ENCODE measurements at places on chromosomes 7 and 10.

DNA sequence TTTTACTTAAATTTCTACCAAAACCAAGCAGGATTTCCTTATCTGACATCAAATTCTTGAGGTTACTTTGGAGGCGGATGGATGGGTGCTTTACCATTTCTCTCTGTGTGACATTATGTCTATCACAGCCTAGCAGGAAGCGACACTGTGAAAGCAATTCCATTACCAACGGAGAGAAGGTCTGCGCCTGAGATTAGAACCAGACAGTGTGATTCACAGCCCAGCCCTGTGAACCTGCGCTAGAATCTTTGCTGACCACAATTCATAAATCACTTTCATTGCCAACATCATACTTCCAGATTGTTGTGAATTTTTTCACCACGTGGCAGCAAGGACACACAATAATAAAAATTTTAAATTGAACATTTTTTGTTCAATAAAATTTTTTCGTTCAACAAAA, 126.5 kb downstream of the CUBN start:
- peak; percentile 83 for DNase-seq

DNA sequence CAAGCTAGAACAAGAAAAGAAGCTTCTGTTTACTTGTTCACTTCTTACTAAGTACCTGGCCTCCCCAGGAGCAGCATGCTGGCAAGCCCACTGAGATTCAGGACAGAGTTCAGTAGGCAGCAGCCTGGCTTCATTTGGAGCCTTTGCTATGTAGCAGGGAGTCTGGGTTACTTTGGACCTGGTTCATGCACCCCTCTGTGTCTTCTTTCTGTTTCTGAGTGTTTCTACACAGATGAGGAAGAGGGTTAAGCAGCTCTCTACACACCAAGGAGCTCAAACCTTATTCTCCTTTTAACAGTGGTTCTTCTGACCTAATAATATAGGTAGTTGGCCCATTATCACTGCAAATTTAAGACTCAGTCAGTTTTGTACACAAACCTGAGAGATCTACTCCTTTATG, 152.9 kb downstream of the ARID5B start:
- DNase-seq: no peak

GRCh38 chr10:60346661-60347060, 43.0 kb downstream of the ANK3 start:
- no peak for DNase-seq

DNA sequence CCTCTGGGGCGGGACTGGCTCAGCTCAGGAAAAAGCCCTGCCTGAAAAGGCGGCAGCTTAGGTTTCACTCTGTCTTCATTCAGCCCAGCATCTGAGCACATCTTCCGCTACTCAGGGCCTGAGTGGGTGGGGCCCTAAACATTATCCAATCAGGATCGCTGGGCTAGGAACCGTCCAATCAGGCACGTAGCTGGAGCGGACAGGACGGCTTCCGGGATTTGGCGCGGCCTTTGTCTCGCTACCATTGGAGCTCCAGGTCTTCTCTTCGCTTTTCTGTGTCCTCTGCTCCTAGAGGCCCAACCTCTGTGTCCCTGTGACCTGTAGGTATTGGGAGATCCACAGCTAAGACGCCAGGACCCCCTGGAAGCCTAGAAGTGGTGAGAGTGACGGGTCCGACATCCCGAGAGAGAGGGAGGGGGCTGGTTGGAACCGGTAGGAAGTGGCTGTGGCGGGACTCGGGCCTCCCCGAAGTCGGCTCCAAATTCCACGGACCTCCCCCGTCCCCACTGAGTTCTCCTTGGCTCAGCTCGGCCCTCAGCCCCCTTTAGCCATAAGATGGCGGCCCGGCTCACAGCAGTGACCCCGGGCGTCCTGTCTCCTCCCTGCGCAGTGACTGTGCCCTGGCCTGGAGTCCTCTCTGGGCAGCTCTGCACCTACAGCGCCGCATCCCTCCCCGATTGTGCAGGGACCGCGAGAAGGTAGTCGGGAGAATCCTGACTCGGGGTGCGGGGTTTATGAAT, 99.1 kb downstream of the ZNF680 start:
- DNase-seq: no peak

DNA sequence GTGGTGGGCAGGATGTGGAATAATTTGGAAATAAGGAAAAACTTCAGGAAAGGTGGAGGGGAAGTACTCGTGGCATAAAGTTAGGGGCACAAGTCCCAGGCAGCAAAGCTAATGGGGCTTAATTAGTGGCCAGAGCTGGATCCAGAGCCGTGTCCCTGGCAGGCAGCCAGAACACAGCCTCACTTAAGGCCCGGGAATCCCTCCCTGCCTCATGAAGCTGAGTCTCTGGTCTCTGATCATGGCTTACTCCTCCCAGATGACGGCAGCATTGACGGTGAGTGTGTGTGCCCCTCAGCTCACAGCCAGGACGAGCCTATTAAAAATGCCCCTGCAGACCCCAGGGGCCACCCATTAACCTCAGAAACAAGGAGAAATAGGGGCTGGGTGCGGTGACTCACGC, 48.2 kb upstream of the NPTX2 start:
- DNase-seq: no peak

DNA sequence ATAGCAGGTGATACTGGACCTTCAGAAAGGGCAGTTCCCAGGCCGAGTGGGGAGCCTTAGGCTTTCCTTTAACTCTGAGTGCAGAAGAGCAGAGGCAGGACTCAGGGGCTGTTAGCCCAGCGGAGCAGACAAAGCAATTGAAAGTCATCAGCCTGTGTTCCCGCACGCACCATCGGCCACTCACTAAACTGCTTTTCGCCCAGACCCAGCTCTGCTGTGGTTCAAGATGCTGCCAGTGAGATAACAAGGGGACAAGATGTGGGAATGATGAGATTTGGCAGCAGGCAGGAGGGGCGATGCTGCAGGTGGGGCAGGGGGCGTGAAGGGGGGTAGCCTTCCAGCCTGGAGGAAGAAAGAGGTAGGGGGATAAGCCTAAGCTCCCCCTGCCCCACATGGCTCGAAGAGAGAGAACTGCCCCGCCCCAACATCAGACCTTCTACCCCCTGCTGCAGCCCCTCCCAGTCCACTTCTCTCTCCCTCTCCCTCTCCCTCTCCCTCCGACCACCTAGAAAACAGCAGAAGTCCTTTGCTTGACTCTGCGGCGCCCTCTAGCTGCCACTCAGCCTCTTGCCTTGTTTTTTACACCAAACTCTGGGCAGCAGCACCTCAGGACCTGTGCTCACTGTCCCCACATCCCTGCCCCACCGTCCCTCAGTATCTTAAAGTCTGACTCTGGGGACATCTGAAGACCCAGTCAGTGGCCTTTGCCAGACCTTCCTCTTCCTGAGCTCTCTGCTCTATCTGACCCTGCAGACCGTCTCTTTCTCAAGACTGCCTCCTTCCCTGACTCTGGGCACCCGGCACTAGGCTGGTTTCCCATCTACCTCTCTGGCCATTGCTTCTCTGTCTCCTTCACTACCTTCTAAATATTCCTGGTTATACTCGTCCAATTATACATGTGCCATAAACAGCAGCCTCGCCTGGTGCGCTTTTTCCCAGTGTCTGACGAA, 110.5 kb downstream of the C10orf105 start:
- DNase-seq: peak; percentile 85

- DNase-seq: no peak
Observed at GRCh38 chr10:71158902-71159301, 53.5 kb upstream of the UNC5B start.

DNA sequence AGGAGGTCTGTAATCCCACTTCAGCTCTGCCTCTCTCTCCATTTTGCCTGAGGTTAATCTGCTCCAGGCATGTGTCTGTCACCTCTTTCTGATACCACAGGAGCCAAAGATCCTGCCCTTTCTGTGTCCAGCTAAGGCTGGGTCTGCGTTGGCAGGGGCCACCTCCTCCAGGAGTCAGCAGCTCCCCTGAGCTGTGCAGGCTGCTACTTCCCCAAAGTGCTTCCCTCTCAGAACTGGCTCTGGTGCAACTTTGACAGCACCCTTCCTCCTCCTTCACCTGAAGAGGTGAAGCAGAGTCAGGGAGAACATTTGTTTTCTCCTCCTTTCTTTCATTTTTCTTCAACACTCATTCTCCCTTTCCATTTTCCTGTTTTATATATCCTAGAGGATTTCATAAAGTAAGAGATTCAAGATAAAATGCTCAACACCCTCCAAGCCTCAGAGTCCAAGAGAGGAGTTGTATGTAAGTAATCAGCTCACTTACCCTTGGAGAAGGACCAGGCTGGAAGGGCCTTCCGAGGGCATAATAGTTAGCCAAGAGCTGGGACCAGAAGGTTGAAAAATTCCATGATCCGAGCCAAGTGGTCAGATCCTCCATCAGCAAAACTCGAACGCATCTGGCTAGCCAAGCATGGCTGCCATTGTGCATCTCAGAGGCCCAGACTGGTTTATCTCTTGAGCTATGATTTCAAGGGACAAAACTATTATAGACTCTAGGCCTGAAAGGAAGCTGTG, 257.3 kb downstream of the PTEN start:
- DNase-seq: peak; percentile 41

DNA sequence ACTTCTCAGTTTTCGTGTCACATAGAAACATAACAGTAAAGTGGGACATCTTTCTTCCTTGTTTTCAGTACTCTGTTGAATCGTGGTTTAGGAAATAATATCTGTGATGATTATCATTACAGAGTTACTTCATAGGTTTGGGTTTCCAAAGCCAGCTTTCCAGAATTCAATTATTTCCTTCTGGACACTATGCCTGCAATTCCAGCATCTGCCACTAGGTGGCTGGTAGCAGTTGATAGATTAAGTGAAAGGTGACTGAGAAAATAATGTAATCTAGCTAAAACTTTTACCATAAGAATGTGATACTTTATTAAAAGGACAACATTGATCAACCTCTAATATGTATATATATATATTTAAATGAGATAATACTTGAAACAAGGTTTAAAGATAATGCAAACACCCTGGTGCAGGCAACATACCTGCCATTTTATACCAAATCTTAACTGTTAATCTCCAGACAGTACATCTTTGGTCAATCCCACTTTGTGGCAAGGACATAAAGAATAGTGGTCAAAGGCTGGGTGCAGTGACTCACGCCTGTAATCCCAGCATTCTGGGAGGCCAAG, 102.6 kb downstream of the SH3PXD2A start:
- DNase-seq: peak; percentile 55

GRCh38 chr10:71835671-71836595, 15.1 kb downstream of the PSAP start:
- no peak for DNase-seq

GRCh38 chr10:124497196-124497881, 35.7 kb downstream of the LHPP start:
- no peak for DNase-seq

- DNase-seq: no peak
Observed at GRCh38 chr10:16520900-16521299, 779 bp downstream of the C1QL3 start.

DNA sequence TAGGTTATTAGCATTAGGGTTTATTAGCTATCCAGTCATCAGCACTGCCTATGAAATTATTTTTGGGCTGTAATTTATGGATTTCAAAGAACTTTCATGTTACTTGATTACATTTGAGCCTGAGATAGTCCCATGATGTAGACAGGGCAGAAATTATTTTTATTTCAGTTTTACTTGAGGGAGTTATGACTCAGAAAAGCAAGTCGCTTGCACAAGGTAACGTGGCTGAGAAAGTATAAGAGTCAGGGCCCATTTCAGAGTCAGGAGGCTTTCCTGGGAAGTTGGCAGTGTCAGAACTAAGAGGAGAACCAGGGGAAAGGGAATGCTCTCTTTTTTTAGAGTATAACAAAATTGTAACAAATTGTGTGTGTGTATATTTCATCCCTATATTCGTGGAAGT, 16.5 kb downstream of the GATA3 start:
- DNase-seq: no peak

DNA sequence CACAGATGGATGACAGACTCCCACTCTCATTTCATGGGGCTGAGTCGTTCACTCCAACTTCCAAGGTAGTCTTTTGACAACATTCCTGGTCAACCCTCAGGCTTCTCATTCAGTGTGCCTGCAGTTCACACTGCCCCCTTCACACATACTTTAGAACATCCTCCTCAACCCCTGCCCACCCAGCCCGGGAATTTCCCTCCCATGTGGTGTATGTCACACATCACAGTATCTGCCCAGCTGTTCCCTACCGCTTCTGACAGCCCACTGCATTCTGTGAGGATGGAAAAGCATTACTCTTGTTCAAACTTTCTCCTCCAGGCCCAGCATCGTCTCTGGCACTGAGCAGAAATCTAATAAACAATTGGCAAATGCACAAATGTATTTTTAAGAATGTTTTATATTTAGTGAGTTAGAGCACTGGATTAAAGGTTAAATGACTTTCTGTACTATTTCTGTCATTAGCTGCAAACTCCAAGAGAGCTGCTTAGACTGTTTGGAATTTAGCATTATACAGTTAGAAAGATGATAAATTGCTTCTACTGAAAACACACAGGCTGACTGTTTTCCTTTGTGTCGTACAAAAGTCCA, 110.4 kb downstream of the SFMBT2 start:
- DNase-seq: no peak

GRCh38 chr10:25944771-25945170, 10.7 kb downstream of the MYO3A start:
- DNase-seq: no peak

DNA sequence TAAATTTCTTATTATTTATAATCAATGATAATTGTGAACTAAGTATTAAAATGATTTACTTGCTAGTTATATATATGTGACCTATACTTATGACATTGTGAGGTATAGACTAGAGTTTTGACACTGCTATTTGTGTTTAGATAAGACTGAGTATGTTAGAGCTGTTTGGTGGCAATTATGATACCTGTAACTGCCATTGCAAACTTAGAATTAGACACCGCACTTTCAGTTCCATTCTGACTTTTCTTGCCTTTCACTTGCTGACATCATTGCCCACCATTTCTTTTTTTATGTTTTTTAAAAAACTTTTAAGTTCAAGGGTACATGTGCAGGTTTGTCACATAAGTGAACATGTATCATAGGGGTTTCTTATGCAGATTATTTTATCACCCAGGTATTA, 214.5 kb downstream of the MBL2 start:
- DNase-seq: no peak

- no peak for DNase-seq
Observed at GRCh38 chr10:94216201-94216600, 146.5 kb downstream of the NOC3L start.

DNA sequence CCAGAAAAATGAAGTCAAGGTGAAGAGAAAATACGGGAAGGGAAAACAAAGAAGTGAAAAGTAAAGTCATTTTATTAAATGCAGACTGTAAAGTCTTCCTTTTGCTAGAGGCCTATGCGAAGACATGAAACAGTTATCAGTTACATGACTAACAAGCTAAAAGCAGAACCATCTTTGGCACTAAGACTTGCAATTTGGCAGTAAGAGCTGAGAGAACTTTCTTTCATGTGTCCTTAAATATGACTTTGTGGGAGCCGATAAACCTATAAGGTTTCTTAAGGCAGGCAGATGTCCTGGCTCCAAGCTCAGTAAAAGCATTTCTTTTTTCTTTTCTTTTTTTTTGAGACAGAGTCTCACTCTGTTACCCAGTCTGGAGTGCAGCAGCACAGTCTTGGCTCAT, 10.4 kb downstream of the ANLN start:
- DNase-seq: no peak

DNA sequence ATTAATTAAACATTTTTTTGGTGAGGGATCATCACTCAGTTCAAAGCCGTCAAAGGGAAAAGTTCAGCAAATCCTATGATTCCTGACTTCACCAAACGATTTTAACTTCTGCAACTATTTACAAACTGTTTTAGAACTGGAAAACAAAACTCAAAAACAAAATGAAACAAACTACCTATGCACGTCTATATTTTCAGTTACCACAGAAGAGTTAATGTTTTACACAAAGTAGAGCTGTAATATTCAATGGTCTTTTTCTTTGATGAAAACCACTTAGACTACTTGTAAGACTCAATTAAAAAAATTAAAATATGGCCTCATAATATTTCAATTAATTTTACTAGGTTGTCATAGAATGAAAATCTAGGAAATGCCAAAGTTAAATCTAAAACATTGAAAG, 131.5 kb downstream of the ATE1 start:
- DNase-seq: no peak

GRCh38 chr10:48894911-48895802, 44.5 kb downstream of the LRRC18 start:
- DNase-seq: no peak
